ENCODE measurements at places on chromosomes 3 and 15.

GRCh38 chr3:41580274-41580959 is 381.1 kb downstream of the CTNNB1 start:
- no peak for DNase-seq

GRCh38 chr3:41346698-41347270 is 147.5 kb downstream of the CTNNB1 start:
- no peak for DNase-seq

GRCh38 chr15:80823995-80824394 is 44.8 kb downstream of the CEMIP start:
- no peak for DNase-seq

- DNase-seq = no peak
Measured at GRCh38 chr3:50324351-50325112, 2.0 kb upstream of the HYAL2 start.

- DNase-seq = no peak
Measured at GRCh38 chr15:77048135-77048876, 22.6 kb downstream of the TSPAN3 start.
